T follicular helper cell (primary cell): ENCODE measurements at places on chromosomes 2 and 18.

GRCh38 chr18:56448751-56449150 lies 189.6 kb downstream of the TXNL1 start:
- DNase-seq, result no peak

- no peak for DNase-seq
Measured at GRCh38 chr2:191299010-191299409, 53.8 kb downstream of the MYO1B start.

- DNase-seq, result no peak
Measured at GRCh38 chr2:227185615-227186232, 21.3 kb downstream of the COL4A3 start.

- no peak for DNase-seq
Measured at GRCh38 chr2:213420828-213421385, 136.6 kb downstream of the SPAG16 start.
